Kidney capillary endothelial cell (primary cell): ENCODE measurements at places on chromosomes 13 and 19.

- no peak for DNase-seq
Observed at GRCh38 chr13:113589961-113590339, 5.4 kb downstream of the TFDP1 start.

DNA sequence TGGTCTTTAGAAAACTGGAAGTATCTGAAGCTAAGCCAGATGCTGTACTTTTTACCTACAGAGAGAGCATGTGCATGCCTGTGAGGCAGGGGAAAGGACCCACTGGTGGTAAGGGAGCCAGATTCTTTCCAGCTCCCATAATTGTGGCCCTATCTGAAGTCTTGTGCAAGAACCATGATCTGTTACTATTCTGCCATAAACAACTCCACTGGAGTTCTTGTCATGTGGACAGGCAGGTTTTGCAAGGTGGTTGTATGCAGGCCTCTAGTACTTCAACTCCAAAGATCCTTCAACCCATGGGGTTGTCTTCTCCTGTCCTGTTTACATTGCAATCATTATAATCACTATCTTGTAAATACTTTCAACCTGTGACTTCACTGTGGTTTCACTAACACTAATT, 14.1 kb downstream of the PROSER1 start:
- DNase-seq, result no peak

DNA sequence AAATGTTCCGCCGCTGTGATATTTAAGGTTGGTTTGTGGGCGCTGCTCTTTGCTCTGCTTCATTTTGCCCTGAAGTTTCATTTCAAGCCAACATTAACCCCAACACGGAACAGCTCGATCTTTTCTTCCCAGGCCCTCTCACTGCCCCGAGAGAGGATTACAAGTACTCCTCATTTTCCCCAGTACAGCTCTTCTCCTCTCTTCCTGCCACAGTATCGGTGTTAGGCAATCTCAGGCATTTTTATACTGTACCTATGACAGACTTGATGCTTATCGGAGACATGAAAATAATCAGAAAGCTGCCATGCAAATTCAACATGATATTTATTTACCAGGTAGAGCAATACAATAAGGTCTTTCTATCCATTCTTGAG, 1.3 kb upstream of the EDNRB start:
- DNase-seq, result no peak

GRCh38 chr13:111530137-111530870, 209.9 kb downstream of the TEX29 start:
- no peak for DNase-seq

GRCh38 chr19:31528261-31528660, 179.0 kb upstream of the TSHZ3 start:
- DNase-seq, result no peak

GRCh38 chr19:29478578-29479565, 46.9 kb upstream of the VSTM2B start:
- DNase-seq, result no peak

DNA sequence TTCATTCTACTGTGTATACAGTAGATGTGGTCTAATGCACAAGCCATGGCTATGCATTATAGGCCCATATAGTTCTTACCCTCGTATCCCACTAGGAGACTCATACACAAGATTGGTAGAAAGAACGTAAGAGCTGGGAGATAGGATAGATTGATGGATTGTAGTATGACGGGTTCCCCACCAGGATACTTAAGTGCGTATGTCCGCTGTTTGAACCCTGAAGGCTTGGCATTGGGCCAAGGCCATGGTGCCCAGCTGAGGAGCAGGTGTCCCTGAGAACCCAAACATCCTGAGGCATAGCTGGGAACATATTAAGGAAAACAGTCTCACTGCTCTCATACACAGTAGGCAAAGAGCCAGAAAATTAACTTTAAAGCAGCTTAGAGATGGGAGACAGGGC, 617.5 kb upstream of the KLF12 start:
- no peak for DNase-seq

- no peak for DNase-seq
Observed at GRCh38 chr19:46631481-46631880, 4.5 kb downstream of the GNG8 start.

DNA sequence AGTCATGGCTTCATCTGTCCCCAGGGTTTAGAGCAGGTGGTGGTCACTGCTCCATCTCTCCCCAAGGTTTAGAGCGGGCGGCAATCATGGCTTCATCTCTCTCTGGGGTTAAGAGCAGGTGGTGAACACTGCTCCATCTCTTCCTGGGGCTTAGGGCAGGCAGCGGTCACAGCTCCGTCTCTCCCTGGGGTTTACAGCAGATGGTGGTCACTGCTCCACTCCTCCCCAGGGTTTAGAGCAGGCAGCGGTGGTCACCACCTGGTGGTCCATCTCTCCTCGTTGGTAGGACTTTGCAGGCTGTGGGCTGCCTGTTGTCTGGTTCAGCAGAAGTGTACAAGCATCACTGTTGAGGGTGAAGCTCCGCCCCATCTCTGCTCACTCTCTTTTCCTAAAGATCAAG, 52.8 kb upstream of the ARHGEF7 start:
- no peak for DNase-seq
